Right ventricle myocardium superior (tissue), 1 donor: ENCODE measurements at places on chromosomes 6 and 20.

GRCh38 chr6:15572296-15573016 lies 90.4 kb downstream of the DTNBP1 start:
- no peak for DNase-seq

DNA sequence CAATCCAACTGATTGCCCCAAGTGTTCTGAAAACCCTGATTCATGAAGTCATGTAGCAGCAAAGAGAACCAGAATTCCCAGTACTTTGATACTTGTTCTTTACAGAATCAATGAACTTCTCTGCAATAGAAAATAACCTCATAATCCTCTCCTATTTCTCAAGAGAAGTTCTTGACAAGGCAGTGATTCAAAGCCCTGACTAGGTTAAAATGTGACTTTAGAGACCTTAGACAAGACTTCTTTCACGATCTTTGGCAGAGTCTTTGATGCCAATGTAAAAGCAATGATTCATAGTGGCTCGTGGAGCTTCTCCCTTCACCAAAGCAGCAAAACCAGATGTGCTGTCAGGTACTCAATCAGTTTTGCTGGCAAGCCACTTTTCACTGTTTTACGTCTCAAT lies 95.2 kb downstream of the CDK19 start:
- no peak for DNase-seq

DNA sequence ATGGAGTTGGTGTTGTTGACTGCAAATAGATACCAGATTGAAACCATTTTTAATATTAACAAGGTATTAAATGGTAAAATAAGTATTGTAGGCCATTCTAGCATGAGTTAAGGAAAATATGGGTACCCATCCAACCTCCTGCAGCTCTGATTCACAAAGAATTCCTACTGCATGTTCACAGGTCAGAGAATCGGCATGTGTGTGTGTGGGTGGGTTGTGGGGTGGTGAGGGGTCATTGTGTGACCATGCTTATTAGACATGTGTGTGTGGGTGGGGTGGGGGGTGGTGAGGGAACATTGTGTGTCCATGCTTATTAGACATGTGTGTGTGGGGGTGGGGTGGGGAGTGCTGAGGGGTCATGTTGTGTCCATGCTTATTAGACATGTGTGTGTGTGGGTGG lies 3.2 kb downstream of the IYD start:
- no peak for DNase-seq

- peak; percentile 49 for DNase-seq
Measured at GRCh38 chr20:19212469-19212815, at the start of gene SLC24A3. Gene SLC24A3, plus strand, starts transcription at chr20:19212642.

- peak; percentile 54 for DNase-seq
Measured at GRCh38 chr6:13273931-13274706, 54.2 kb downstream of the TBC1D7 start.

- DNase-seq: no peak
Measured at GRCh38 chr6:112634376-112634775, 287.2 kb downstream of the RFPL4B start.

DNA sequence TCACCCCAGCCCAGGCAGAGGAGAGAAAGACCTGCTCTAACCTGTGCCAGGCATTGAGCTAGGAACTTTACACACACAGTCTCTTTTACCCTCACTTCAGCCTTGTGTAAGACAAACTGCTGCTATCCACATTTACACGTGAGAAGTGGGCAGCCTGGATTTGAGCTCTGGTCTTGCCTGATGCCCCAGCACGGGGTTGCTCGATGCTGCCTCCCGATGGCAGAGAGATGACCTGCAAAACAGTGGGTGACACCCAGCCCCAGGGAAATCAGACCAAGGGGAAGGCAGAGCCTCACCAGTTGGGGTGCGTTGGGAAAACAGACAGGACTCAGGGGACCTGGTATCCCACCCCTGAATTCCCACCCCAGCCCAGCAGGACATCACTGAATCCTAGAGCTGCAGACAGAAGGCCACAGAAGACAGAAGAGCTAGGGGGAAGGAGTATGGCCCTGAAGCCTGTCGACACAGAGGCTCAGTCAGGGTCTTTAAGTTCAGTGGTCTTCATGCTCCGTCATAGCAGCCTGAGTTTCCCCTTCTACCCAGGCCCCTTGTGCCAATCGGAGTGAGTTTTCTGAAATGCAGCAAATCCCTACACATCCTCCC lies 990 bp downstream of the BPI start:
- peak; percentile 65 for DNase-seq

DNA sequence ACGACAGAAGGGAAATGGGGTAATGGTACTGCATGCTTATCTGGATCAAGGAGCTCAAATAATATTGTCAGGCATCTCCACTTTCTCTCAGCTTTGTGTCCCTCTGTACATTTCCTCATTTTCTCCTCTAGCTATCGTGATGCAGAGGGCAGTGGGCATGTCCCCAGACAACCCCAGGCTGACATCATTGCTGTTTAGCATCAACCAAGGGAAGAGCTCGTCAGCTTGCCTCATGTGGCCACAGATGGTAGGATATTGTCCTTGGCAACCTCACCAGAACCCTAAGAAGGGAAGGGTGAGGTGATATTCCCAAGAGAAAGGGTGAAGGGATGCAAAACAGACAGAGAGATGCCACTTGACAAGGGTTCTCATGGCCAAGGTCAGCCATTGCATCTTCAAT lies 58.3 kb downstream of the MAFB start:
- no peak for DNase-seq

- DNase-seq: no peak
Measured at GRCh38 chr6:13417954-13418353, 69.4 kb downstream of the GFOD1 start.

- DNase-seq: no peak
Measured at GRCh38 chr6:89022798-89023197, 57.8 kb upstream of the PNRC1 start.

DNA sequence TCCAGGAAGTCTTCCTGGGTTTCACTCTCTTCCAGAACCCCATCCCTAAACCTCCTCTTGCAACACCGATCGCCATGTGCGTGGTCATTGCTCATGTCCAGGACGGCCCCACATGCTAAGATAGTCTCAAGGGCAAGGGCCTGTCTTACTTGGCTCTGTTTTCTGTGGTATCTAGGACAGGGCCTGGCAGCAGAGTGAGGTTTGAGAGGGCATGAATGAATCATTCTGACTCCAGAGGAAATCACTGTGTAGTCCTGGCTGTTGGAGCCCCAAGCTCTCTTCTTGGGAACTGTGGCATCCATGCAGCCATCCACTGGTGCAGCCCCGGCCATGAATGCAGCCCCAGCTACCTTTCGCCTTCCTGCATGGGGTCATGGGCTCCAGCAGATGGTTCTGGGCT lies 12.4 kb downstream of the SIRPA start:
- no peak for DNase-seq

GRCh38 chr6:119678961-119679360 lies 329.4 kb upstream of the MAN1A1 start:
- no peak for DNase-seq

DNA sequence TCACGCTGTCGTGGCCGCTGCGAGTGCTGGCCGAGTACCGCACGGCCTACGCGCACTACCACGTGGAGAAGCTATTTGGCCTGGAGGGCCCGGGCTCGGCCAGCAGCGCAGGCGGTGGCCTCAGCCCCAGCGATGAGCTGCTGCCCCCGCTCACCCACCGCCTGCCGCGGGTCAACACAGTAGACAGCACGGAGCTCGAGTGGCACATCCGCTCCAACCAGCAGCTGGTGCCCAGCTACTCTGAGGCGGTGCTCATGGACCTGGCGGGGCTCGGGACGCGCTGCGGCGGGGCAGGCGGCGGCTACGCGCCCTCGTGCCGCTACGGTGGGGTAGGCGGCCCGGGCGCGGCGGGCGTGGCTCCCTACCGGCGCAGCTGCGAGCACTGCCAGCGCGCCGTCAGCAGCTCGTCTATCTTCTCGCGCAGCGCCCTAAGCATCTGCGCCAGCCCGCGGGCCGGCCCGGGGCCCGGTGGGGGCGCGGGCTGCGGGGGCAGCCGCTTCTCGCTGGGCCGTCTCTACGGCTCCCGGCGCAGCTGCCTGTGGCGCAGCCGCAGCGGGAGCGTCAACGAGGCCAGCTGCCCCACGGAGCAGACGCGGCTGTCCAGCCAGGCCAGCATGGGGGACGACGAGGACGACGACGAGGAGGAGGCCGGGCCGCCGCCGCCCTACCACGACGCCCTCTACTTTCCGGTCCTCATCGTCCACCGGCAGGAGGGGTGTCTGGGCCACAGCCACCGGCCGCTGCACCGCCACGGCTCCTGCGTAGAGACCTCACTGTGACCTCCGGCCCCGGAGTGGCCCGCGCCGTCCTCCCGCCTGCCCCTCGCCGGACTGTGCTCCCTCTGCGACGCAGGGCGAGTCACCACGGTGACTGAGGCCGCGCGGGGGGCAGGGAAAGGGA lies 5.7 kb downstream of the TMEM151B start:
- no peak for DNase-seq
